ENCODE measurements at places on chromosomes 16 and 17.

DNA sequence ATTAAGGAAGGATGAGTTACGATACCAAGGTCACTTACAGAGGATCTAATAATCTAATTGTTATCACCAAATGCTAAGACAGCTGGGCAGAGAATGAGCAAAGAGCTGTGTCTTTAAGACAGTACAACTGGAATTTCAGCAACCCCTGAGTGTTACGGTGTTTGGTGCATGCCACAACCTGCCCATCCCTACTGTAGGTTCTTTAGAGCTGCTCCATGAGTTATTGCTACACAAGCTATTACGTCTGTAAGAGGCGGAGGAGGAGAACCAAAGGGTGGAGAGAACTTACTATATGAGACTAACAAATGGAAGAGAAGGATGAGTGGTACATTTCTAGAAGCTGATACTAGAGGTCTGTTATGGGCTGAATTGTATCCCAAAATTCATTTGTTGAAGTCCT lies 14.2 kb upstream of the C17orf78 start:
- DNase-seq, result no peak

GRCh38 chr16:83200005-83200779 lies 573.4 kb downstream of the CDH13 start:
- DNase-seq, result no peak

- DNase-seq, result no peak
These were observed 23.2 kb upstream of the DUSP14 start for GRCh38 chr17:37466471-37466870.

DNA sequence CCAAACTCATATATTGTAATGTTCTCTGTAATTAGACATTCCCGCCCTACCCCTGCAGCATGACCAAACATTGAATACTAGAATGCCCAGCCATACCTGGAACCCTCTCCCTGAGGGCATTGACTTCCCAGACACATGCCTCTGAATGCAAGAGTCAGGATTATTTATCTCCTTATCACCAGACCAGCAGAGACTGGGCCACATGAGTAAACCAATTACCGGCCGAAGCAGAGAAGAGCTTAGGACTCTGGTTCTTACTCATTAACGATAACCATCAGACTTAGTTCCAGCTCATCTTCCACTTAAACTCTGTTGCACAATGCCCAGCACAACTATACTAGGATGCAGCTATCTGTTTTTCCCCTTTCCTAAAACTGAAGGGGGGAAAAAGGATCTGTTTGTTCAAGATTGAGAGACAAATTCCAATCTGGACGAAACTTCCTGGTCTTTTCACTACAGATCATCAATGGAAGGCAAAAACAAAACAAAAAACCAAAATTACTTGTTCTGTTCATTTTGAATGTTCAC lies 88.2 kb upstream of the CORO6 start:
- DNase-seq, result no peak

DNA sequence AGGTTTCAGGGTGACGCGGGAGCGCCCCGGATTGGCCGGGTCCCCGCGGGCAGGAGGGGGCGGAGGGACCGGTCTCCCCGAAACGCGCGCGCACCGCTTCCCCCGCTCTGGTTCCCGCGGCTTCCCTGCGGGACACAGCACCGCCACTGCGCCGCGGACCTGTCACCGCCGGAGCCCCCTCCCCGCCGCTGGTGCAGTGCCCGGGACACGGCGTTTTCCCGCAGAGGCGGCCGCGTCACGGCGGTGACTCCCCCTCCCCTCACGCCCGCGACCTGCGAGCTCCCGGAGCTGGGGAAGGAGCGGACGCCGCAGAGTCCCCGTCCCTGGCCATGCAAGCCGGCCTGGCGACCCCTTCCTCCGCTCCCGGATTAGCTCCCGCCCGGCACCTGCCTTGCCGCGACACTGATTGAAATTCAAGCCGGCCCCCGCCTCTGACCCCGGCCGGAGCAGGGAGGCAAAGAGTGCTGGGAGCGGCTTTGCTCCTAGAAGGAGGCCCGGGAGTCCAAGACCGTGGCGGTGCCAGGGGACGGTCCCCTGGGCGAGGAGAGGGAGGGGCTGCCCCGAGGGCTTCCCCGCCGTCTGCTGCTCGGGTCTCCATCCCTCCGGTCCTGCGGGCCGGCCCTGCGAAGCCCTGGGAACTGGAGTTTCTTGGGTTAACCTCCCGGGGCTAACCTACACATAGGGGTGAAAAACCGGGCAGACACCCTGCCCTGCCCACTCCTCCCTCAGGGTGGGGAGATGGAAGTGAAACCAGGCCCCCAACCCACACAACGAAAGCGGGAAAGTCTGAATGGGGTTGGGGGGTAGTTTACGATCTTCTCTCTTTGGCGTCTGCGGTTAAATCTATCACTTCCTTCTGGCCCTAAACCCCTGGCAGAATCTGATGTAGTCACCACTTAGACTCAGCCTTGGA lies 1.0 kb downstream of the RHBDL3 start:
- DNase-seq, result no peak
